NCI-H1092 (cell line): ENCODE measurements at places on chromosomes 3 and 15.
A peak's percentile ranks its signal among the peaks of the same experiment; 100 is the strongest.

GRCh38 chr3:171377859-171378258, 82.3 kb downstream of the TNIK start:
- no peak for DNase-seq

GRCh38 chr3:183411216-183411922, 17.1 kb downstream of the MCF2L2 start:
- DNase-seq = no peak

DNA sequence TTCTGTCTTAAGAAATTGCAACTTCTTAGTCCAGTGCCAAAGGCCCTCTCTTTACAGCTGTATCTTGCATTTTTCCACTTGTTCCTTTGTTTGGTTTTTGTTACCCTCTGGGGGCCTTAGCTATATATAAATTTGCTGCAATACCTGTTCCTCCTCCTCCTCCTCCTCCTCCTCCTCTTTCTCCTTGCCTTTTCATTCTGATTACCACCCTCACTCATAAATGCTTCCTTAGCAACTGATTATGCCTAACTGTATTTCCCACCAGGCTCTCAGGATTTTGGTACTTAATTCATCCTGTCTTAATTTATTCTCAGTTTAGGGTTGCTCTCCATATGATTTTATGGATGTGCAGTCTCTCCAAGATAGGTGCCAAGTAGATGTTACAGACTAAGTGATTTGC, 65.7 kb downstream of the SLMAP start:
- DNase-seq = no peak

DNA sequence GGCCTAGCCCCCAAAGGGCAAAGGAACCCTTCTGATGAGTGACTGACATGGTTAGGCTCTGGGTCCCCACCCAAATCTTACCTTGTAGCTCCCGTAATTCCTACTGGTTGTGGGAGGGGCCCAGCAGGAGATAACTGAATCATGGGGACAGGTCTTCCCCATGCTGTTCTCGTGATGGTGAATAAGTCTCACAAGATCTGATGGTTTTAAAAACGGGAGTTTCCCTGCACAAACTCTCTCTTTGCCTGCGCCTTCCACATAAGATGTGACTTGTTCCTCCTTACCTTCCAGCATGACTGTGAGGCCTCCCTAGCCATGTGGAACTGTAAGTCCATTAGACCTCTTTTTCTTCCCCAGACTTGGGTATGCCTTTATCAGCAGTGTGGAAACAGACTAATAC, 16.9 kb downstream of the TKT start:
- no peak for DNase-seq

GRCh38 chr3:49906073-49906743, 2.5 kb upstream of the MST1R start:
- DNase-seq = no peak

GRCh38 chr3:27456554-27456953, 27.6 kb downstream of the SLC4A7 start:
- no peak for DNase-seq

DNA sequence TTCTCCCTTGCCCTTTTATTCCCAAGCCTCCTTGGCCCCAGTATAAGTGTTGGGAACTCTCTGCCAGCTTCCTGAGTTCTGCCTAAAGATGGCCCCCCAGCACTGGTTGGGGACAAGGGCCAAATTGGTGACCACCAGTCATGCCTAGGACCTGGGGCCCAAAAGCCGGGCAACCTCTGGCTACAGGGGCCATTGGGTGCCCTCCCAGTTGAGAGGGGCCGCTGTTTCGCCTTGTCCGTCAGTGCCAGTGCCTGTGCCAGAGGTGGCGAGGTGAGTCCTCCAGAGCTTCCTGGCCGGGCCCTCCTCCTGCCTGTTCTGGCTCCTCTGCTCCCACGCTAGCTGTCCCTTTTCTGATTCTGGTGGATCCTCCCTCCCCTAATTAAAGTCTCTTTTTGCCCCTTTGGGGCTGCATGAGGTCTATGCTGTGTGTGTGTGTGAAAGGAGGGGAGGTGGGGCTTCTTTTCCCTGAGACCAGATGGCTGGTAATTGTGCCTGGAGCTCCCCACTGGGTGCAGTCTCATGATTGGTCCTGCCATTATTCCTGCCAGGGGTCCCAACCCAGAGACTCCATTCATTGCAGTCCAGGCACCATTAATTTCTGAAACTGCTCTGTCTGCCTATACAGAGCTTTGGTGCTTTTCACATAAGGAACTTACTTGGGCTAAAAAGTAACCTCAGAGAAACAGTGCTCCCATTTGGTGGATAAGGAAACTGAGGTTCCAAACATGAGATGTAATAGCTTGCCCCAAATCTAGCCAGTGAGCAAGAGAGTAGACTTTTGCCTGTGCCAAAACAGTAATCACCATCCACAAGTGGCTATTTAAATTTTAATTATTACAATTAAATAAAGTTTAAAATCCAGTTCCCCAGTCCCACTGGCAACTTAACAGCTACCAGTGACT, 3.1 kb upstream of the TTLL3 start:
- no peak for DNase-seq

DNA sequence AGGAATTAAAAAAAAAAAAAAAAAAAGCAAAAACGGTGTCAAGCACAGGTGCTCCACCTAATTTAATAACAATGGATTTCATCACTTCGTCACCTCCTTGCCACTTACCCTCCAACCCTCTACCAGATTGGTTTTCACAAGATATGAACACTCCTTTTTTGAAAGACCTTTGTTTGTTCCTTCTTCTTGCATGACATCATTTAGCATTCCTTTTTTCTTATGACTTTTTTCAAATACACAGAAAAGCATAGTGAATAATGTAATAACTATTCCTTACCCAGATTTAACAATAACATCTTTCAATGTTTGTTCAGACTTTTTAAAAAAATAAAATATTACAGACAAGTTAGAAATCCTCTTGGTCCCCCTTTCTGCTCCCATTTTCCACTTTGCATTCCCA, 16.3 kb downstream of the COL6A6 start:
- no peak for DNase-seq

DNA sequence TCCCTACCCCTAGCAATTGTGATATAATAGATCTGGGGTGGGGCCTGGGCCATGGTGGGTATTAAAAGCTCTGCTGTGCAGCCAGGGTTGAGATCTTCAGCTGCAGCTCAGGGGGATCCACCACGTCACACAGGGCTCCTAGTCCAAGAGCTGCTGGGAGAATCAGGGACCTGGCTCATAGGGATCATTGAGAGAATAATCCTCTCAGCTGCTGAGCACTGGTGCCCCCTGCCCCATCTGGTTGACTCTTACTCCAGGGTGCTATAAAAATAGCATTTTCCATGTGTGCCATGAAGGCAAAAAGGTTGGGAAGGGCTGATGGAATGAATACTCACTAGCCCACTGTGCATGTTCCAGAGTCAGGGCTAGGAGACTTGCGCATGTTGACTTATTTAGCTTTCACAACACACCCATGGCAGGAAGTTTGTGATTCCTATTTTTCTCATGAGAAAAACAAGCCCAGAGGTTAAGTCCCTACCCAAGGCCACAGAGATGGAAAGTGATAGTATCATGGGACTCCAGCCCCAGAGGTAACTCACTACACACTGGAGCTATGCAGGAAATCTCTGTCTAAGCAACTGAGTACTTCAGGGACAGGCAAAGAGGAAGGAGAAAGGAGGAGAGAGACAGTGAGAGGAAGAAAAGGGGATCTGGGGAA, 94.6 kb upstream of the HERC1 start:
- no peak for DNase-seq

GRCh38 chr15:33048255-33048654, 146.3 kb downstream of the FMN1 start:
- no peak for DNase-seq

DNA sequence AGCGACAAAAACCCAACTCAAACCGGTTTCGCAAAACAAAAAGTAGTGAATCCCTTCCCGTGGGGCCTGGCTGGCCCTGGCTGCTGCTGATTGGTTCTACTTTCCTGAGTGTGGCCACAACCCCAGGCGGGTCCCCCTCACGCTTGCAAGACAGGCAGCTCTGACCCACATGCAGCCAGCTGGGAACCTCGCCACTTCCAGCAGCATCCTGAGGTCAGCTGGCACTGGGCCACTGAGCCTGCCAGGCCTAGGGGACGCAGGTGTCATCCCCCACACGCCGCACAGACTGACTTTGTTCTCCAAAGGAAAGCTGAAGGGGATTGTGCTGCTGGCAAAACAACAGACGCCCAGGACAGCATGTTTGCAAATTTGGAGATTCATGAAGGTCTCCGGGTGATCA, 111.1 kb downstream of the TPRA1 start:
- DNase-seq = peak; percentile 27

DNA sequence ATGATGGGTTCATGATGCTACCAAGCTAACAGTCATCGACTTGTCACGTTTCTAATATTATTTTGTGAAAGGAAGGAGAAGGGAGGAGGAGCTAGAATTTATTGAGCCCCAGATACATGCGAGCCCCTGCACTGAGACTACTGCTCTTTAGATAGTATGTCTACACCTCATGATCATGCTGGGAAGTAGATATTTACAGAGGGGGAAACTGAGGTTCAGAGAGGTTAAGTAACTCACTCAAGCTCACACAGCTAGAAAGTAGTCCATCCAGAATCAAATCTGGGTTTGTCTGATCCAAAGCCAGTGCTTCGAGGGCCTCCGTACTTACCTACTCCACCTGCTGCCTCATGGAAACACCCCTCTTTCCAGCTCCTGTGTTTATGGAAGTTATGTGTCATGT, 38.8 kb upstream of the DLG1 start:
- DNase-seq = no peak

DNA sequence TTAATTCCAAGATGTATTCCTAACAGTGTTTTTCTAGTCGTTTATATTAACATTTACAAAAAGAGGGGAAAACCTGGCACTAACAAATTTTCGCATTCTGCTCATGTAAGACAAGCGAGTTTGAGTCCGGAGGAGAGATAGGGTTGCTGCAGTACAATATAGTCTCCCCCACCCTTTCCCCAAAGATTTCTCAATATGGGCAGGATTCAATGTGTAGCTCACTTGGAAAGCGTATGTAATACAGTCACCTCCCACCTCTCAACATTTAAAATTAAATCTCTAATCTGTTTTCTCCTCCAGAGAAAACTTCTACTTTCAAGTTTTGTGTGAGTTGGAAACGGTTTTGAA, 57.9 kb downstream of the CMSS1 start:
- DNase-seq = no peak

DNA sequence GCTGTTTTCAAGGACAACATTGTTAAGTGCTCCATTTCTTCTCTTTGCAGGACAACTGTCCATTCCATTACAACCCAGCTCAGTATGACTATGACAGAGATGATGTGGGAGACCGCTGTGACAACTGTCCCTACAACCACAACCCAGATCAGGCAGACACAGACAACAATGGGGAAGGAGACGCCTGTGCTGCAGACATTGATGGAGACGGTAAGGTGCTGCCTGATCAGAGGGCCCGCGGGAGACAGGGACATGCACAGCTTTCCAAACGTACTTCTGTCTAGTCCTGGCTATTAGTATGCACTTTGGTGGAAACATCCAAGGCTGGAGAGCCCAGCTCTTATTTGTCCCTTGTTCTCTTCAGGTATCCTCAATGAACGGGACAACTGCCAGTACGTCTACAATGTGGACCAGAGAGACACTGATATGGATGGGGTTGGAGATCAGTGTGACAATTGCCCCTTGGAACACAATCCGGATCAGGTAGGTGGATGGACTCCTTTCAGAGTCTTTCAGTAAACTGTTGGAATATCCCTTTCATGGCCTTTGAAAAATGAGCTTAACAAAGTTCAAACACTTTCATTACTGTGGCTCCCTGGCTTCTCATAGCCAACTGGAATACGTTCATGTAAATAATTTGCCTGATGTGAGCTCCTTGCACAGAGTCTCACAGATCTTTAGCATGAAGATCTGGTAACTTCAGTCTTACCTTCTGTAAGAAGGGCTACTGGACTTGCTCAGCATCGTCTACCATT, 10.4 kb downstream of the THBS1 start:
- no peak for DNase-seq

DNA sequence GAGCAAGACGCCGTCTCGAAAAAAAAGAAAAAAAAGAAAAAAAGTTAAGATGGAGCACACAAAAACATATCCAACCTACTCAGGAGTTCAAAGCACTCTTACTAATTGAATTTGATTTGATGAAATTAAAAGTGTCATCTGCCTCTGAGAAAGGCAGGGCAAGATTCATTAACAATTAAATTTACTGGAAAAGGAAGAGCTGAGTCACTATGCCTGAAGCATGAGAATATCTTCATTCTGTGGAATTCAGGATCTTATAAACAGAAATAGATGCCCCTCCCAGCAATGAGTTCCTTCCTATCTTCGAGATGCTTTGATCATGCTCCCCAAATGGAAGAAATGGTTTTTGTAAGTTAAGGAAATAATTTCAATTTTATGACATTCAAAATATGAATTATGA, 61.0 kb upstream of the ST3GAL6 start:
- DNase-seq = no peak

DNA sequence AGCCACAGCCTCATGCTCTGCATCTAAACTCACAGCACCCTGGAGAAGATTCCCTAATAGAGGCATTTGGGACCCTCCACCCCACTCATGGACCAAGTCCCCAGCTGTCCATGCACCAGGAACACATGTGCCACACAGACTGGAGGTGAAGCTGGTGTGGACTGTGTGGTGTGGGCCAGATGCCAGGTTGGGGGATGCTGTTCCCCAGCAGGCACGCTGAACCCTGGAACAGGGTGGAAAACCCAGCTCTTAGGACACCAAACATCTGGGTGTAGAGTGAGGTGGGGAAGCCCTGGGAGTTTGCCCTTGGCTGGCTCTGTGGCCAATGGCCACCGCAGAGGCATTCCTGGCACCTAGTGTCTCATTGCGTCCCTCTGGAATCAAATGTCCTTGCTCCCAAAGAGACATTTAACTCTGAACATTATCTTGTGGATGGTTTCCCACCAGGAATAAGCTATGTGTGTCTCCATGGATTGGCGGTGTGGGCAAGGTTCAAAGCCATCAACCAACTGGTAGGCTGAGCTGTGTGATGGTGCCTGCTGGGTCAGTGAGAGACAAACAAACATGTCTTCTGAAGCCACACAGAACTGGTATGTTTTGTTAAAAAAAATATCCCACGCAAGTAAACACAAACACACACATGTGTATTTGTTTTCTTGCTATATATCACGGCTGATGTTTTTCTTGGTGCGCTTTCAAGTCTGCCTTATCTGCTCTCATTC, 65.0 kb downstream of the EXOG start:
- DNase-seq = no peak

DNA sequence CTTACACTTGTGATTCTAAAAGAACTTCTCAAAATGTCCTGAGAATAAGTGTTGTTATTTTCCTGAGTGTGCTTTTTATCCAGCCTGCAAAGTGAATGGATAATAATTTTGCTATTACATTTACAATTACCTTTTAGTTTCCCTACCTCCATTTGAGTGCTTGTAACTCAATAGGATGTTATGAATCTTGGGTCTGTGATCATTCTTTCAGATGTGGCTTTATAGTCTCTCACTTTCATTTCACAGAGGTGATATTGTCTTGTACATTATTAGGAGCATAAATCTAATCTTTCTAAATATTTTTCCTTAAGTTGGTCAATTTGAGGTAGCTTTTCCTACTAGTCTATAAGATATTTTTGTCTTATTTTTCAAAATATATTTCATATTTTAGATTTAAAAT, 386.3 kb upstream of the EPHA6 start:
- DNase-seq = no peak
